Esophagus squamous epithelium (tissue), 5 donors: ENCODE measurements at places on chromosomes 12 and 14. TPM values are rescaled to one million over a fixed set of nuclear protein-coding genes. Genes with fewer than 3 reads are reported as not detected.

DNA sequence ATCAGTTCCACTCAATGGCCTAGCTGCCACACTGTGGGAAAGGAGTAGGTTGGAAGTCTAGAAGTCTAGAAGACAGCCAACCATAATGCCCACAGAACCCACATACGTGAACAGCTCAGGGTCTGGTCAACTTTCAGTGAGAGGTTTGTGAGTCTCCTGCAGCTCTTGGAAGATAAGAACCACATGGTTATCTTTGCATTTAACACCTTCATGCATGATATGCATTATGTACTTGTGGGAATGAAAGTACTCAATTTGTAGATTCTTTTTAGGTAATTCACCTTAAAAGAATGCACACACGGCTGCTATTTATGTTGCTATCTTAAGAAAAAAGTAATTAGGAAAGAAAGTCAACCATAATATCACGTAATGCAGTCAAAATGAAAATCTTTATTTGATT is 126.7 kb downstream of the ESRRB start:
- no peak overlapping the region for H3K4me3 ChIP-seq
- DNase-seq = no peak
- H3K27me3 ChIP-seq = no peaks in the 10 kb centered on the region
- H3K36me3 ChIP-seq = no peaks in the 10 kb centered on the region
- H3K4me1 ChIP-seq = no peaks in the 10 kb centered on the region

GRCh38 chr12:124532331-124532750 is 35.1 kb downstream of the NCOR2 start:
- peaks cover 5% of the 10 kb centered on the region for H3K4me1 ChIP-seq
- DNase-seq = no peak
- no peaks in the 10 kb centered on the region for H3K36me3 ChIP-seq
- H3K27me3 ChIP-seq = no peaks in the 10 kb centered on the region

GRCh38 chr12:112418608-112419296 is at the start of gene PTPN11:
TSS of gene PTPN11 (plus strand) at chr12:112418947. CDS start at chr12:112419112, 165 bp downstream.
- H3K4me1 ChIP-seq = peaks cover 20% of the 10 kb centered on the region
- H3K27me3 ChIP-seq = no peaks in the 10 kb centered on the region
- peak within 1 kb of the TSS; percentile 100 for H3K4me3 ChIP-seq
- peak within 1 kb of the TSS; percentile 99 for H3K27ac ChIP-seq
- DNase-seq = peak; percentile 25

DNA sequence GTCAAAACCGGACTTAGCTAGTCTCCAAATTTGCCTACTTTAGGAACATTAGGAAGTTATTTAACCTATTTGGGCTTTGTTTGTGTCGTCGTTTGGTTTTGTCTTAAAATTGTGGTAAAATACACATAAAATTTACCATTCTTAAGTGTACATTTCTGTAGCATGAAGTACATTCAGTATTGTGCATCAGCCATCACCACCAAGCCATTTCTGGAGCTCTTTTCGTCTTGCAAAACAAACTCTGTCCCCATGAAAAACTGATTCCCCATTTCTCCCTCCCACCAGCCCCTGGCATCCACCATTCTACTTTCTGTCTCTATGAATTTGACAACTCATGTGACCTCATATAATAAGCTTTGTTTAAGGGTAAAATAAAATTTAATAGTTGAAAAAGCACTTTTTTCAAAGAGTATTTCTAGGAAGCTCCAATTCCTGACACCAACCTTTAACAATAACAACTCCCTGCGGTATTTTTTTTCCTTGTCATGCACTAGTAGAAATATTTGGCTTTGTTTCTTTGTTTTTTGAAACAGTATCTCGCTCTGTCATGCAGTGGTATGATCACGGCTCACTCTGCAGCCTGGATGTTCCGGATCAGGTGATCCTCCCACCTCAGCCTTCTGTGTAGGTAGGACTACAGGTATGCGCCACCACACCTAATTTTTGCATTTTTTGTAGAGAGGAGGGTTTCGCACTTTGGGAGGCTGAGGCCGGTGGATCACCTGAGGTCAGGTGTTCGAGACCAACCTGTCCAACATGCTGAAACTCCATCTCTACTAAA is 3.6 kb upstream of the UBC start:
- no peak for DNase-seq
- peak overlapping the region; percentile 100 for H3K27ac ChIP-seq
- no peaks in the 10 kb centered on the region for H3K27me3 ChIP-seq
- H3K4me1 ChIP-seq = peaks cover 50% of the 10 kb centered on the region

DNA sequence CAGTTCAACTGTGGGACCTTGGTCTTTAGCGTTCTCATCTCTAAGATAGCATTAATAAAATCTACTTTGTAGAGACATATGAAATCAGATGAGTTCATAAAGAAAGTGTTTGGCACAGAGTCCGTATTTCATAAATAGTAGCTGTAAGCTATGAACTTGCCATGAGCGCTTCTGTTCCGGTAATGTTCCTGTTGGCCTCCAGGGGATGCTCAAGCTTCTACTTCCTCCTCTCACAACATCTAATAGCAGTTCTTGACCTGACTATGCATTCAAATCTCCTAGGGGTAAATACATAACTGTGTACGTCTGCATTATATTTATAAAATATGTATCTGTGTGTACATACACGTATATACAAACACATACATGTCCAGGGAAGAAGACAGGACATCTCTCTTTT is 288.2 kb upstream of the TMPO start:
- H3K27ac ChIP-seq = no peak overlapping the region
- H3K36me3 ChIP-seq = no peaks in the 10 kb centered on the region
- no peaks in the 10 kb centered on the region for H3K4me1 ChIP-seq
- no peaks in the 10 kb centered on the region for H3K27me3 ChIP-seq

GRCh38 chr12:43730283-43730682 is 28.3 kb downstream of the PUS7L start:
- H3K27me3 ChIP-seq = no peaks in the 10 kb centered on the region
- no peak overlapping the region for H3K27ac ChIP-seq
- no peaks in the 10 kb centered on the region for H3K4me1 ChIP-seq
- H3K36me3 ChIP-seq = peaks cover 4% of the 10 kb centered on the region
- H3K4me3 ChIP-seq = no peak overlapping the region

GRCh38 chr14:98234208-98234607 is 1037.8 kb downstream of the BCL11B start:
- H3K36me3 ChIP-seq = no peaks in the 10 kb centered on the region
- no peak overlapping the region for H3K4me3 ChIP-seq
- DNase-seq = no peak
- no peaks in the 10 kb centered on the region for H3K27me3 ChIP-seq

DNA sequence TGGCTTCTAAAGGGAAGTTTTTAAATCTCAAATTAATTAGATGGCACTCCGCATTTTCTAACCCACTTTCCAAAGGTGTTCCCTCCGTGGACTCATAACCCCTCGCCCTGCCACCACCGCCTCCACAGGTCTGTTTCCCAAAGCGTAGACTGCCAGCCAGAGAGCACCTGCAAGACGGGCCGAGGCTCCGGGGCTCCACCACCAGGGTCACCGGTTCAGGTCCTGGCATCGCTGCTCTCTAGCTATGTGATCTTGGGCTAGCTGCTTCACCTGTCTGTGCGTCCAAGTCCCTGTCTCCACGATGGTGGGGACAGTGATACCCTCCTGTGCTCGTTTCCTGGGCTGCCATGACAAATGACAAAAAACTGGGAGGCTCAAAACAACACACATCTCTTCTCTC is 11.5 kb downstream of the RIMBP2 start:
- no peak overlapping the region for H3K4me3 ChIP-seq
- no peaks in the 10 kb centered on the region for H3K27me3 ChIP-seq
- no peak overlapping the region for H3K27ac ChIP-seq

- no peak for DNase-seq
- H3K4me3 ChIP-seq = no peak overlapping the region
- no peaks in the 10 kb centered on the region for H3K4me1 ChIP-seq
- no peak overlapping the region for H3K27ac ChIP-seq
- H3K27me3 ChIP-seq = peaks cover 9% of the 10 kb centered on the region
- H3K36me3 ChIP-seq = no peaks in the 10 kb centered on the region
These were observed 97.3 kb downstream of the EXOC5 start for GRCh38 chr14:57171363-57171762.

- H3K27ac ChIP-seq = no peak overlapping the region
- no peak for DNase-seq
- H3K4me1 ChIP-seq = no peaks in the 10 kb centered on the region
- no peaks in the 10 kb centered on the region for H3K36me3 ChIP-seq
- no peak overlapping the region for H3K4me3 ChIP-seq
These were observed 414.0 kb upstream of the ATP2B1 start for GRCh38 chr12:90122681-90123080.

- H3K36me3 ChIP-seq = no peaks in the 10 kb centered on the region
- peaks cover 24% of the 10 kb centered on the region for H3K4me1 ChIP-seq
- DNase-seq = no peak
- H3K4me3 ChIP-seq = no peak overlapping the region
These were observed 787 bp downstream of the KCNH3 start for GRCh38 chr12:49539406-49540228.

DNA sequence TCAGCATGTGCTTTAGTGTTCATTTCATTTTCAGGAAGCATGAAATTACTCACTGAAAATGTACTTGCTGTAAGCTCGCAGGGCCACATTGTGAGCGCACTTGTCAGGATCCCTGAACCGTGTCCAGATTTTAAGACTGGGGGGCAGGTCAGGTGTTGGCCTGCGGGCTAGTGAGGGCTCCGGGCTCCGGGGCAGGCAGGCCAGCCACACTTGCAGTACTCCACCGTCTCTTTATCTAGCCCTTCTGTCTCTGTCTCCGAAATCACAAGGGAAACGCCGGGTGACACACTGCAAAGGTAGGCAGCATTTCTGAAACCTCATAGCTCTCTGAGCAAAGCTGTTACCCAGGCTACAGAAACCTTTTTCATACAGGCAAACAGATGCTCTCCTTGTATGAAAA is 98.7 kb downstream of the EML1 start:
- no peaks in the 10 kb centered on the region for H3K4me1 ChIP-seq
- no peak overlapping the region for H3K4me3 ChIP-seq
- H3K27ac ChIP-seq = no peak overlapping the region
- no peaks in the 10 kb centered on the region for H3K27me3 ChIP-seq
- no peaks in the 10 kb centered on the region for H3K36me3 ChIP-seq

GRCh38 chr12:132464820-132465219 is 25.1 kb upstream of the FBRSL1 start:
- H3K36me3 ChIP-seq = no peaks in the 10 kb centered on the region
- no peaks in the 10 kb centered on the region for H3K27me3 ChIP-seq
- H3K4me1 ChIP-seq = no peaks in the 10 kb centered on the region
- H3K4me3 ChIP-seq = no peak overlapping the region

DNA sequence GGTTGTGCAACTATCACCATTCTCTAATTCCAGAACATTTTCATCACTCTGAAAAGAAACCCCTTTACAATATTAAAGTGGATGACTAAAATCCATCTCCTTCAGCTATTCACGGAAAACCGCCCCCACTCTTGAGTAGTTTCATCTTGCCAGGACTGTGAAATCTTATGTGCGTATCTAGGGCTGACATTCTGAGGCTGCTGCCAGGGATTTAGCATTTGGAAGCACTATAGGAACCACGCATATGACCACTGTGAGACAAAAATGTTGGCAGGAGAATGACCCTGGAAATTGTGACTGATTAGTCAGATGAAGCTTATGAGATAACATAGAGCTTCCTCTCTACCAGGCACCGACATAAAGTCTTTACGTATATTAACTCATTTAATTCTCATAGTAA is 305.2 kb upstream of the PDE3A start:
- no peak overlapping the region for H3K4me3 ChIP-seq
- no peak overlapping the region for H3K27ac ChIP-seq
- no peaks in the 10 kb centered on the region for H3K27me3 ChIP-seq
- no peak for DNase-seq

DNA sequence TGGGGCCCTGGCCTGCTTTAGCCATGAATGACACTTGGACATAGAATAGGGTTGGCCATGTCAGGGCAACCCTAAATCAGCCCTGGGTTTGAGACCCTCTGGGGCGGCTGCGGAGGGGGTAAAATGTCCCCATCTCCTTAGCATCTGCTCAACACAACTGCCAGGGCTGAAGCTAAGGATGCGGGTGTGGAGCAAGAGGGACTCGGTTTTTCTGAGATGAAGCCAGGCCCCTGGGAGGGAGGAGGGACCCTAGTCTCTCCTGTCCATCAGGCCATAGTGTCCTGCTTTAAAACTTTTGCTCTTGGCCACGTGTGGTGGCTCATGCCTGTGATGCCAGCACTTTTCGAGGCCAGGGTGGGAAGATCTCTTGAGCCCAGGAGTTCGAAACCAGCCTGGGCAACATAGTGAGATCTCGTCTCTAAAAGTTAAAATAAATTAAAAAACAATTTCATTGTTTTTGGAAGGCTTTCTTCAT is 778 bp upstream of the C1R start:
- DNase-seq = no peak
- no peaks in the 10 kb centered on the region for H3K36me3 ChIP-seq
- no peak overlapping the region for H3K4me3 ChIP-seq
- H3K27me3 ChIP-seq = no peaks in the 10 kb centered on the region
- H3K27ac ChIP-seq = peak overlapping the region; percentile 78

GRCh38 chr12:109765446-109765810 is 51.8 kb downstream of the FAM222A start:
- no peaks in the 10 kb centered on the region for H3K4me1 ChIP-seq
- no peak overlapping the region for H3K4me3 ChIP-seq
- H3K36me3 ChIP-seq = no peaks in the 10 kb centered on the region
- no peak for DNase-seq
- H3K27ac ChIP-seq = no peak overlapping the region

- no peak overlapping the region for H3K4me3 ChIP-seq
- no peaks in the 10 kb centered on the region for H3K27me3 ChIP-seq
- no peak for DNase-seq
- H3K4me1 ChIP-seq = peaks cover 25% of the 10 kb centered on the region
- no peaks in the 10 kb centered on the region for H3K36me3 ChIP-seq
- no peak overlapping the region for H3K27ac ChIP-seq
These were observed 61.0 kb downstream of the DIO2 start for GRCh38 chr14:80150301-80150700.

GRCh38 chr14:32734261-32734660 is 204.4 kb upstream of the NPAS3 start:
- no peak for DNase-seq
- no peaks in the 10 kb centered on the region for H3K4me1 ChIP-seq
- H3K36me3 ChIP-seq = no peaks in the 10 kb centered on the region
- no peaks in the 10 kb centered on the region for H3K27me3 ChIP-seq
- H3K27ac ChIP-seq = no peak overlapping the region
- no peak overlapping the region for H3K4me3 ChIP-seq

The CEBPE gene
- not detected for total RNA-seq

The NUDT4 gene
- 33.8 TPM for total RNA-seq

The DDHD1 gene
- 14.3 TPM for total RNA-seq

The SPX gene
- not detected for total RNA-seq

The HIF1A gene
- total RNA-seq = 121 TPM

The ZFHX2 gene
- 0.26 TPM for total RNA-seq

The TTC9 gene
- 26.9 TPM for total RNA-seq

The CCDC177 gene
- 0.22 TPM for total RNA-seq

The OR10P1 gene
- total RNA-seq = not detected

The GSG1 gene
- not detected for total RNA-seq

The MANSC4 gene
- total RNA-seq = not detected

The PGF gene
- 42.3 TPM for total RNA-seq
